ENCODE measurements at places on chromosomes 1 and 21.
A peak's percentile ranks its signal among the peaks of the same experiment; 100 is the strongest.

DNA sequence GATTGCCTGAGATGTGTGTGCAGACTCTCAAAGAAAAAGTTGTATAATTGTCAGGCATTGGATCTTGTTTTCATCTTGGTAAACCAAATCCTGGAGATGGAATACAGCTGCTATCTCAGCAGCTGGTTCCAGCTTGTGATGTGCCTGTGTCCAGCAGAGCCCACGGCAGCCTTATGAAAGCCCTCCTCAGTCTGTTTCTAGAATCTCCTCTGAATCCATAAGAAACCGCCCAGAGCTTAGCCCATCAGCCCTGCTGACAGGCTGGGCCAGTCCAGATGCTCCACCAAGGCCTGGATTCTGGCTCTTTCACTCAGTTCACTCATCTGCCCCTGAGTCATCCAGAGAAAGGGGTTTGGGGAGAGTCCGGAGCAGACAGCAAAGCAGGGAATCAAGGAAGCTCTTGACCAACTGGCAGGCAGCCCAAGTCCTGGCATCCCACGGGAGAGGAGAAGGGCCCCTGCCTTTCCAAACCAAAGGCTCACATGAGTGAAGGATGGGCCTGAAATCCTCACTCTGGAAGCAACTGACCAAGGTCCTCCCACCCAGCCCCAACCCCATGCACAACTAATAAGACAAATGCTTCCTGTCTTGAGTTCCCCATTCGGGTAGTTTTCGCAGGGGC, 45.7 kb downstream of the NAV1 start:
- no peak for DNase-seq

GRCh38 chr21:37410639-37411038, 44.1 kb downstream of the DYRK1A start:
- no peak for DNase-seq

GRCh38 chr1:227793079-227793947, 22.2 kb upstream of the PRSS38 start:
- no peak for DNase-seq

DNA sequence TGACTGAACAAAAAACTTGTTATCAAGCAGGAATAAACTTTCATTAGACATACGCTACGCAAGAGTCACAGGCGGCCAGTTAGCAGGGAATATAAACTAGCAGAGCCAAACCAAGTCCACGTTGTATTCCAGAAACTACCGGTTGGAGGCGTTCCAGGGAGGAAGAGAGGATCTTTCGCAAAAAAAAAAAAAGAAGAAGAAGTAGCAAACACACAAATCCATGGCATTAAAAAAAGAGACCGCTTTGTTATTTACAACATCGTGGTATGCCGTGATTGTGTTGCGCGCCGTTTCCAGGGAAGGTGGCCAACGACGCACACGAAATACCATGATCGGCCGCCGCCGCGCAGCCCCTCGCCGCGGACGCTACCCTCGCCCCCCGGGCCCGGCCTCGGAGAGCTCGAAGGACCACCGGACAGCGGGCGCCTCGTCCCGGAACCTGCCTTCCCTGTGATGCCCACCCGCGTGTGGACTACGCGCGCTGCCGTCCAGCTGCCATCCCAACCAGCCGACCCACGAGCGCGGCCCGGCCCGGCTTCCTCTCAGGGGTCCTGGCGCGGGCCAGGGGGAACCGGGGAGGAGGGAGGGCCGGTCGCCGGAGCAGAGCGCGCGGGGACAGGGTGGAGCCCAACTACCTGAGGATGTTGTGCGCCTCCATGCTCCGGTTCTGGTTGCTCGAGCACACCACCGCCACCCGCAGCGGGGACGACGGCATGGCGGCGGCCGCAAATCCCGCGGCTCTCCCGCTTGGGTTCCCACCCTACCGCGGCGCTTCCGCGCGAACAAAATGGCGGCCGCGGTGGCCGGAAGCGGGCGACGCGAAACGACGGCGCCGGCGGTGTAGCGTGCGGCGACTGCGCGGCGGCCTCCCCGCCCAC, 581 bp downstream of the SSU72 start:
- peak; percentile 72 for DNase-seq

GRCh38 chr21:42254651-42255601, 36.0 kb downstream of the ABCG1 start:
- DNase-seq = no peak

- DNase-seq = peak; percentile 53
These were observed 37.2 kb upstream of the SIM2 start for GRCh38 chr21:36661511-36662309.

DNA sequence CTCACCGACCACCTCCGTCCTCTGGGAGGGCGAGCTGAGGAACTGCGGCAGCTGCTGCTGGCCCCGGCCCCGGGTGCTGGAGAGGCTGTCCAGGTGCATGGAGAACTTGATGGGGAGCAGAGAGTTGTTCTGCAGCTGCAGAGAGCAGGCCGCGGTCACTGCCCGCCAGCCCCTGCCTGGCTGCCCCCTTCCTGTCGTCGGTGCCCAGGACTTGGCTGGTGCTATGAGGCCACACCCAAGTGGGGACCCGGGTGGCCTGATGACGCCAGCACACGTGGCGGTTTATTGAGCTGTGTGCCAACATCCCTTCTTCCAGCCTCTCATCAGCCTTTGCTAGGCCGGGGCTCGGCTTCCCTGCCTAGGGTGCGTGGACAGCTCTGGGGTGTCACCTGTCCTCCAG, 5.3 kb upstream of the TMEM52 start:
- no peak for DNase-seq

DNA sequence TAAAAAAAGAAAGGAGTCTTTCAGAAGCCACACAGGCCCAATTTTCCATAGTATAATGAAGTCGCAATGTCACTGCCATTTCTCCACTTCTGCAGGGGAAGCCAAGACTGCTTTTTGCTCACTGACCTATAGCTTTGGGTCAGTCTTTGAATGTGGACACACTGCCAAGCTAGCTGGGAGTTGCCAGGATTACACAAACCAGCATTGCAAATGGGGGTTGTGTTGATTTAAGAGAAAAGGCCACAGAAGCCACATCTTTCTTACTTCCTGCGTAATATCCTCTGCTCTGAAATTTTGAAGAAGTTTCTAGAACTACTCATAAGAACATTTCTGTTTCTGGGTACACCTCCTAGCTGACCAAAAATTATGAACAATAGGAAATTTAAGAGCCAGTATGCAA, 45.8 kb upstream of the SAMSN1 start:
- peak; percentile 21 for DNase-seq

GRCh38 chr1:236692128-236692527, 5.8 kb downstream of the ACTN2 start:
- DNase-seq = no peak

DNA sequence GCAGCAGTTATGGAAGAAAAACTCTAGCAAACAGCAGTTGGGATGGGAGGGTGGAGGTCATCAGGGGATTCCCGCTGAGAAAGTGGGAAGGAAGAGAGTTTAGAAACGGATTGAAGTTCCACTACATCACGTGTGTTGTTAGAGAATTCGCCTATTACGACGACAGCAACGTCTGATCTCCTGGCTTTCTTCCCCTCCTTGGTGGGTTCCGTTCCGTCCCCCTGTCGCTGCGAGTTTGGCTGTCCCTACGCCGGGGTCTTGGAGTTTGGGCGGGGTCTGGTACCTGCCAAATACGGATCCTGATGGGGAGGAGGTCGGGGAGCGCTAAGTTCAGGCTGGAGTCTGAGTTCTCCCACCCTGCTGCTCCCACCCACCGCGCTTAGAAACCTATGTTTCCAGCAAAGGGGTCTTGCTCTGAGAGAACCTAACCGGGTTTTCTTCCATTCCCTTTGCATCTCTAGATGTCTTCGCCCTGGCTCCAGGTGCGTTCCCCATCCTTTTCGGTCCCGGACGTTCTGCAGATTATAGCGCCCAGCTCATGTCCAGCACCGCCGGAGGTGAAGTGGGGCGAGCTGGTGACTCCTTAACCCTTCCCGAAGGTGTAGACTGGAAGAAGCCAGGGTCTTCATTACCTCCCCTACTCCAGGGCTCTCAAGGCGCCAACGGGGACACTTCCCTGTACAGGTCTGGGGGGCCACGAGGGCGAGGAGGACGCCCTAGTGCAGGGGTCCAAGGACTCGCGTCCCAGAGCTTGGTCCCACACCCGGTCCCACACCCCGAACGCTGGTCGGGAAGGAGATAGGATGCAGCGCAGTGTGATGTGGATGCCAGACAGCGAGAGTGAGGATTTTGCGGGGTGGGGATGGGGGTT, 641 bp upstream of the KCNK2 start:
- DNase-seq = peak; percentile 48

GRCh38 chr1:23617084-23617521, 57.8 kb upstream of the ID3 start:
- DNase-seq = no peak

- DNase-seq = peak; percentile 17
These were observed 92.1 kb downstream of the DDAH1 start for GRCh38 chr1:85372683-85373377.

GRCh38 chr1:214155987-214156625, 124.9 kb upstream of the SMYD2 start:
- DNase-seq = no peak

DNA sequence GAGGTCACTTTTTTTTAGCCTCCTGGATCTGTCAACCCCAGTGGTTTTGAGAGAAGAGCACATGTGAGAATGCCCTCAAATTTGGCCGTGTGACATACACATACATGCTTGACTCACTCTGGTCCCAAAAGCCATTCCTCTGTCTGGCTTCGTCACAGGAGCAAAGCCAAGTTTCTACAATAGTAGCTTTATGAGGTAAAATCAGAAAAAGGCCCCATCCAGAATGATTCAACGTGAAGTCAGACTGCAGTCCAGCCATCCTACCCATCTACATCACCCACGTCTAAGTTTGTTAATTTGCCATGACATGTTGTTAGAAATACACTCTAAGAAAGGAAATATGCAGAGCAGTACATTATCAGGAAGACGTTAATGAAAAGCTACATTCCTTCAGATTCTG, 245.2 kb downstream of the SDCCAG8 start:
- DNase-seq = peak; percentile 70

GRCh38 chr1:189431447-189431846, 1046.2 kb downstream of the BRINP3 start:
- DNase-seq = peak; percentile 16

DNA sequence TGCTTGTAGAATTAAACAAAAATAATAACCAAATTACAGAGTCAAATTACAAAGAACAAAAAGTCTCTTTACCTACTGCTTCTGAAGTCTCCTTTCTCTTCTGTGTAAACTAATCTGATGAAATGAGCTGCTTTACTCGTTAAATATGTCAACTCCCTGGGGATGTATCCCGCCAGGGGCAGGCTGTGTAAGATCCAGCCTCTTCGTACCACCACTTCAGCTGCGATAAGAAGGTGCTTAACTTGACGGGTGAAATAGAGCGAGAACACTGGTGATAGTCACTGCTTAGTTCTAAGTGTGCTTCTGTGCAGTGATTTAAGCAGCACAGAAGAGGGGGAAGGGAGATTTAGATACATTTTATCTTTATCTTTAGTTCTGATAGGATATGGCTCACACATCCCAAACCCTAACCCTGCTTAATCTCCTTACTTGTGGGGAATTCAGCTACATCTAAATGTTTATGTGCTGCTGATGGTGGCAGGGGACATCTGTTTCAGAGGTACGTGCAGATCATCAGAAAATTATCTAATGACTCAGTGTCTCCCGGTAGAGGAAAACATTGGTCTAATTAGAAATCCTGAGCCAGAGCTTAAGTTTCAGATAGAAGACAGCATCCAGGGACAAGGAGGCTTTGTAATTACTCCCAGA, 46.0 kb downstream of the RHOU start:
- peak; percentile 5 for DNase-seq

- peak; percentile 11 for DNase-seq
These were observed 27.1 kb downstream of the SLC30A1 start for GRCh38 chr1:211551638-211552460.

DNA sequence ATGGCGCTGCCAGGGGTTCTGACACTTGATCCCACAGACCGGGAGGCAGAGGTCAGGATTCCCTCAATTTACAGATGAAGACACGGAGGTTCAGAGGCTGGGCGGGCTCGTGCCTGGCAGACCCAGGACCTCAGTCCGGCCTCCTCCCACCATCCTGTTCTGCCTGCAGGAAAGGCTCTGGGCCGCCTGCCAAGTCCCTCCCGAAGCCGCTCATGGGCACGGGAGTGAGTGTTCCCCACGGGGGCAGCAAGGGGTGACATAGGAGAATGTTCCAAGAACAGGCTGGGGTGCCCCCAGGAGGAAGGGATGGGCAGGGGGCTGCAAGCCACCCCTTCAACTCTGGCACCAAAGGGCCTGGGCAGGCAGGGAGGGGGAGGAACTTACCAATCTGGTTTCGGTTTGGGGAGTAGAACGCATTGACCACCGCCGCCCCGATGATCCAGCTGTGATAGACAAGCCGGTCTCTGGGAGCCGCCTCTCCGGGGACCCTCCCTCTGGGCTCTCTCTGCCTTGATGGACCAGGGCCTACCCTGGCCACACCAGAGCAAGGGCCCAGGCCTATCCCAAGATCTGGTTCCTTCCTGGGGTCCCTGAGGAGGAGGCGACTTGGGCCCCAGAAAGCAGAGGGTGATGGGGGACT, 7.5 kb downstream of the PRXL2B start:
- peak; percentile 63 for DNase-seq

- DNase-seq = no peak
These were observed 25.1 kb downstream of the COL6A2 start for GRCh38 chr21:46122758-46123683.

GRCh38 chr1:26874896-26875295, 11.9 kb downstream of the SFN start:
- DNase-seq = no peak
